ENCODE measurements at places on chromosomes 6 and 20.

DNA sequence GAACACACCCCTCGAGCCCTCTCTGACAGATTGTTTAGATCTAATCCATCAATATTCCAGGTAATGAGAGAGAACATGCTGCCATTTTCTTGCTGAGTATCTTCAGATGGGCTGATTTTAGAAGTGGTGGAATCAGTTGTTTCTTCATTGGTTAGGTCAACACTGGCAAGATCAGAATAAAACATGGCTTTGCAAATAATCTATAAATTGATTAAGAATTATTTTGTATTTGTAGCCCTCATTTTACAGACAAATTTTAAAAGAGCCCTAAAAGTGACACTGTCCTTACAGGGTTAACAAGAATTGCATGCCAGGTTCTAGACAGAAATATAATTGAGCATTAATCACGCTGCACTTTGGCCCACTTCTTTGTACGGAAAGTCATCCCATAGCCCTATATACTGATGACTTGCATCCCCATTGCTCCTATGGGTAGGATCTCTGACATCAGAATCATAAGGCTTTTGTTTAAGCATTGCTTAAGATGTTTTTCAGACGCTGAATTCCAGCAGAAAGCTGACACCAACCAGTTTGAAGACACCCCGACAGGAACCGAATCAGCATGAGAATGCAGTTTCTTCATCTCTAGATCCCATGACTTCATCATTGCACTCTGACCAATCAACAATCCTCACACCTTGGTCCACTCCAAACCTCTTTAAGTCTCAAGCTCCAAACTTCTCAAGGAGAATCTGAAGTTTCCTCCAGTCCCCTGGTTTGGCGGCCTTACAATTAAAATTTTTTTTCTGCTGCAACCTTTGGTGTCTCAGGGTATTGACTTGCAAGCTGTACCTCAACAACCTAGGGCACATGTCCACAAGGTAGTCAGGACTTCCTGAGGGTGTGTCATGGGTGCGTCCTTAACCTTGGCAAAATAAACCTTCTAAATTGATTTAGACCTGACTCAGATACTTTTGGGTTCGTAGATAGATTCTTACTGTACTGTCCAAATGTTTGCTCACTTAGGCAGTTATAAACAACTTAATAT, 7.8 kb downstream of the TDP2 start:
- DNase-seq = no peak

- no peak for DNase-seq
These were observed 26.9 kb downstream of the CLVS2 start for GRCh38 chr6:123022975-123023374.

GRCh38 chr6:168858926-168859325, 394.7 kb downstream of the THBS2 start:
- no peak for DNase-seq

- DNase-seq = no peak
These were observed 8.8 kb downstream of the PKIG start for GRCh38 chr20:44590980-44591778.

- DNase-seq = no peak
These were observed 32.4 kb upstream of the HINT3 start for GRCh38 chr6:125924169-125924568.

DNA sequence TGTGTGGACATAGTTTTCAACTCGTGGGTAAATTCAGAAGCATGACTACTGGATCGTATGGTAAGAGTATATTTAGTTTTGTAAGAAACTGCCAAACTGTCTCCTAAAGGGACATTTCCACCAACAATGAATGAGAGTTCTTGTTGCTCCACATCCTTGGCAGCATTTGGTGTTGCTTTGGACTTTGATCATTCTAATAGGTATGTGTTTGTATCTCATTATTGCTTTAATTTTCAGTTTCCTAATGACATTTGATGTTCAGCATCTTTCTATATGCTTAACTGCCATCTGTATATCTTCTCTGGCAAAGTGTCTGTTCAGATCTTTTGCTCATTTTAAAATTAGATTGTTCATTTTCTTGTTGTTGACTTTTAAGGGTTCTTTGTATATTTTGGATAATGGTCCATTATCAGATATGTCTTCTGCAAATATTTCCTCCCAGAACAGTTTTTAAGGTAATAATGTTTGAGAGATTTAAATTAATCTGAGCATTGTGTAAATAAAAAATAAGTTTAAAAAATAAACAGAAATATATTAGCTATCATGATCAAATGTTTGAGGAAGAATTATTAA, 138.7 kb downstream of the CCDC170 start:
- DNase-seq = no peak

All from activated T-cell treated with anti-CD3 and anti-CD28 coated beads, Interleukin-2, amount 50 U/mL, for 1 hour (primary cell).